ENCODE measurements at places on chromosomes 3 and 15. TPM values are rescaled to one million over a fixed set of nuclear protein-coding genes. Genes with fewer than 3 reads are reported as not detected.

FBXO40 gene
- 0.39 TPM for total RNA-seq

ARPP21 gene
- not detected for total RNA-seq

UACA gene
- 1.3 TPM for total RNA-seq

GHSR gene
- total RNA-seq, result not detected

DNA sequence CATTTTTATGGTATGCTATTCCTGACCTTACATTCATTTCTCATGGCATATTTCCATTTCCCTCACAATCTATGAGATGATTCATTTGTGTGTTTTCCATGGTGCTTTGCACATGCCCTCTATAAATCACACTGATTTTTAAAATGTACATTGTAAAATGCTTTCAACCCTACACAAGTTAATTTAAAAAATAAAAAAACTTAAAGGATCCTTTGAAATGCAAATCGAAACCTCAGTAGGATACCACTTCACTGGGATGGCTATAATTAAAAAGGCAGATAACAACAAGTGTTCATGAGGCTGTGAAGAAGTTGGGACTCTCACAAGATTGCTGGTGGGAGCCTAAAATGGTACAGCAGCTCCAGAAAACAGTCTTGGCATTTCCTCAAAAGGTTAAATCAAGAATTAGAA is 83.5 kb downstream of the FMN1 start:
- peaks cover 3% of the 10 kb centered on the region for H3K4me1 ChIP-seq
- no peaks in the 10 kb centered on the region for H3K36me3 ChIP-seq
- no peak for DNase-seq
- H3K27ac ChIP-seq, result no peak overlapping the region

- H3K27ac ChIP-seq, result no peak overlapping the region
- H3K27me3 ChIP-seq, result peaks cover 41% of the 10 kb centered on the region
- no peaks in the 10 kb centered on the region for H3K36me3 ChIP-seq
- H3K4me1 ChIP-seq, result no peaks in the 10 kb centered on the region
Observed at GRCh38 chr3:185786956-185787877, 37.6 kb downstream of the IGF2BP2 start.

- H3K27ac ChIP-seq, result no peak overlapping the region
- no peaks in the 10 kb centered on the region for H3K27me3 ChIP-seq
- H3K36me3 ChIP-seq, result peaks cover 6% of the 10 kb centered on the region
- DNase-seq, result no peak
Observed at GRCh38 chr15:56683908-56684307, 49.4 kb downstream of the ZNF280D start.

- no peaks in the 10 kb centered on the region for H3K36me3 ChIP-seq
- H3K4me3 ChIP-seq, result no peak overlapping the region
- DNase-seq, result no peak
- peaks cover 12% of the 10 kb centered on the region for H3K27me3 ChIP-seq
Observed at GRCh38 chr3:14391033-14391432, 11.4 kb upstream of the SLC6A6 start.

GRCh38 chr15:37940876-37941275 is 6.4 kb downstream of the TMCO5A start:
- no peak for DNase-seq
- peaks cover 4% of the 10 kb centered on the region for H3K27me3 ChIP-seq
- H3K27ac ChIP-seq, result no peak overlapping the region
- H3K4me3 ChIP-seq, result no peak overlapping the region
- H3K4me1 ChIP-seq, result no peaks in the 10 kb centered on the region

- H3K4me3 ChIP-seq, result peak overlapping the region; percentile 77
- H3K36me3 ChIP-seq, result peaks cover 3% of the 10 kb centered on the region
- H3K27ac ChIP-seq, result peak overlapping the region; percentile 88
- peaks cover 37% of the 10 kb centered on the region for H3K4me1 ChIP-seq
- H3K27me3 ChIP-seq, result no peaks in the 10 kb centered on the region
Observed at GRCh38 chr3:9779721-9780457, 10.1 kb upstream of the CAMK1 start.

DNA sequence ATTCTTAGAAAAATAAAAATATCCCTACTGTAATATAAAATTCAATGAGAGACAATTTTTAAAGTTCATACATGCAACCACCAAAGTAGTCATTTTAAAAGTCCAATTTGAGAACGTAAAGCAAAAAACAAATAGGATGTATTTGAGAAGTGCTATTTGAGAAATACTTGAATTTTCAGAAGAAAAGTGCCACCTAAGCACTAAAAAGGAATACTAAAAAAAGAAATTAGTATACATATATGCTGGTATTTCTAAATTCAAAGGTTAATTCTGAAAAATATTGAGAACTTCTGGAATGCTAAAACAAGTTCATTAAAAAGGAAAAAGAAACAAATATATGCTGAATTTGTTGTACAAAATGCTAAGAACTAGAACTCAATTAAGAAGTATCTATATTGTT is 29.2 kb upstream of the ARRDC4 start:
- DNase-seq, result no peak
- H3K4me1 ChIP-seq, result no peaks in the 10 kb centered on the region
- H3K27me3 ChIP-seq, result no peaks in the 10 kb centered on the region
- no peak overlapping the region for H3K27ac ChIP-seq
- H3K4me3 ChIP-seq, result no peak overlapping the region
- H3K36me3 ChIP-seq, result no peaks in the 10 kb centered on the region

GRCh38 chr3:9311228-9311627 is 51.6 kb upstream of the THUMPD3 start:
- no peak overlapping the region for H3K4me3 ChIP-seq
- DNase-seq, result no peak
- no peaks in the 10 kb centered on the region for H3K36me3 ChIP-seq
- no peaks in the 10 kb centered on the region for H3K4me1 ChIP-seq

DNA sequence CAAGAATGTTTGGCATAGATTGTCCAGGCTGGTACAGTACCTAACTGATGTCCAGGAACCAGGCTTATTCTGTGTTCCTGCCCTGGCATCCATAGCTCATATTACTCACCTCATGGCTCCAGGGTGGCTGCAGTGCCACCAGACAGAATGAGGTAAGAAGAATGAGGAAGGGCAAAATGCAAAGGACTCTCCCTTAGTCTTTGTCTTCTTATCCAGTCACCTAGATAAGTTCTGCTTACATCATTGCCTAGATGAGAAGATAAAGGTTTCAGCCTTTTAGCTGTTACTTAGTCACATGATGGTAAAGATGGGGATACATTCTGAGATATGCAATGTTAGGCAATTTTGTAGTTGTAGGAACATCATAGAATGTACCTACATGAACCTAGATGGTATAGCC is 45.8 kb downstream of the CHP1 start:
- H3K36me3 ChIP-seq, result peaks cover 6% of the 10 kb centered on the region
- DNase-seq, result no peak
- H3K27ac ChIP-seq, result no peak overlapping the region
- no peak overlapping the region for H3K4me3 ChIP-seq
- H3K4me1 ChIP-seq, result no peaks in the 10 kb centered on the region

GRCh38 chr15:66841953-66842681 is 140.1 kb downstream of the SMAD6 start:
- peaks cover 13% of the 10 kb centered on the region for H3K36me3 ChIP-seq
- peaks cover 59% of the 10 kb centered on the region for H3K27me3 ChIP-seq
- H3K4me1 ChIP-seq, result peaks cover 15% of the 10 kb centered on the region
- no peak for DNase-seq
- peak overlapping the region; percentile 71 for H3K4me3 ChIP-seq
- no peak overlapping the region for H3K27ac ChIP-seq

DNA sequence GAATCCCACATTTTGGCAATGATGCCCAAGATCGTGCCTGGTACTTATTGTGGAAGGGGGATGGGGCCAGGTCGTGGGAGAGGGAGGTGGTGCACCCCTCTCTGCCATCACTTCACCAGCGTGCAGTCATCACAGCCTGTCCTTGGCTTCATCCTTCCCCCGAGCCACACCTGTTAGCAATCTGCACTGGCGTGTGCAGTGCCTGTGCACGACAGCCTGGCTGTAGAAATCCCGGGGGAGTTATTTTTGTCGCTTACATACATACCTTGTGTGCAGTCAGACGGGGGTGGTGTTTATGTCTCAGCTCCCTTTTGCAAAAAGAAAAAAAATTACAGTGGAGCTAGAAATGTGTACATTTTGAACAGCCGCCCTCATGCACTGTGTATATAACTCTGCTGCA is 216.0 kb downstream of the TLE3 start:
- no peaks in the 10 kb centered on the region for H3K36me3 ChIP-seq
- H3K4me1 ChIP-seq, result no peaks in the 10 kb centered on the region
- no peak overlapping the region for H3K27ac ChIP-seq
- H3K27me3 ChIP-seq, result peaks cover 12% of the 10 kb centered on the region

GRCh38 chr15:78951841-78952238 is 7.0 kb upstream of the CTSH start:
- DNase-seq, result no peak
- no peaks in the 10 kb centered on the region for H3K27me3 ChIP-seq
- peaks cover 17% of the 10 kb centered on the region for H3K4me1 ChIP-seq
- H3K27ac ChIP-seq, result peak overlapping the region; percentile 57

DNA sequence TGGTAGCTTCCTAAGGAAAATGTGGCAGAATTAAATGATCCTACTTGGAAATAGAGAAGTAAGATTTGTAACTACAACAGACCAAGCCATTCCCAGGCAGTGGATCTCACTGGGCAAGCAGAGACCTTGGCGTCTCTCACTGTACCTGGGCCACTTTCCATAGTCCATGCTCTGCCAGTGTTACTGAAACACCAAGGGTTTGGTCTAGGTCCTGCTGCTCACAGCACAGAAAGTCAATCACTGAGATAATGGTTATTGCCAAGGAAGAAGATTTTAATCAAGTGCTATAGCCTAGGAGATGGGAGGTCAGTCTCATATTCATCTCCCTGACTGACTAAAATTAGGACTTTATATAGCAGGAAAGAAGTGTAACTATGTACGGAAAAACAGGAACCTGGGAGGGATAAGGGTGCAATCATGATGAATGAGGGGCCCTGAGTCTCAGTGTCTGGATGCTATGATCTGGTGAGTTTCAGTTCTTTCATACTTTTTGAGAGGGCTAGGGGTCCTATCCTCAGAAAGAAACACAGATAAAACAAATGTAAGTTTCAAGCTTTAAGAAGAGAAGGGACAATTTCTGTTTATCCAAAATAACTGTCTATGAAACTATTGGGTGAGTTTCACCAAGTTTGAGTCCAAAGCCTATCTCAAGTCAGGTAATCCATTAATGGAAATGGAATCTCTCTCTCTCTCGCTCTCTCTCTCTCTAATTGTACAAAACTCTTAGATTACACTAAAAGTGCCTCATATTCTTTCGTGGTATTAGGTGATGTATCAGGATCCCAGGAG is 20.6 kb downstream of the GPR15 start:
- peaks cover 38% of the 10 kb centered on the region for H3K4me1 ChIP-seq
- H3K27ac ChIP-seq, result peak overlapping the region; percentile 97
- peak overlapping the region; percentile 46 for H3K4me3 ChIP-seq
- H3K36me3 ChIP-seq, result no peaks in the 10 kb centered on the region

- no peak for DNase-seq
- H3K36me3 ChIP-seq, result peaks cover 2% of the 10 kb centered on the region
- H3K4me3 ChIP-seq, result no peak overlapping the region
- no peak overlapping the region for H3K27ac ChIP-seq
- H3K27me3 ChIP-seq, result peaks cover 5% of the 10 kb centered on the region
- peaks cover 14% of the 10 kb centered on the region for H3K4me1 ChIP-seq
Observed at GRCh38 chr3:134369861-134370596, 4.2 kb downstream of the AMOTL2 start.

- peaks cover 7% of the 10 kb centered on the region for H3K4me1 ChIP-seq
- H3K36me3 ChIP-seq, result no peaks in the 10 kb centered on the region
- H3K27ac ChIP-seq, result no peak overlapping the region
- H3K4me3 ChIP-seq, result no peak overlapping the region
Observed at GRCh38 chr3:127423856-127424765, 136.3 kb upstream of the PRR20G start.

GRCh38 chr3:129485721-129486663 is 42.4 kb upstream of the RHO start:
- no peak overlapping the region for H3K4me3 ChIP-seq
- H3K4me1 ChIP-seq, result peaks cover 17% of the 10 kb centered on the region
- H3K27ac ChIP-seq, result peak overlapping the region; percentile 73
- H3K36me3 ChIP-seq, result peaks cover 3% of the 10 kb centered on the region

Measured in T-helper 17 cell (primary cell).